ENCODE measurements at places on chromosomes 7 and 10.
A peak's percentile ranks its signal among the peaks of the same experiment; 100 is the strongest.

DNA sequence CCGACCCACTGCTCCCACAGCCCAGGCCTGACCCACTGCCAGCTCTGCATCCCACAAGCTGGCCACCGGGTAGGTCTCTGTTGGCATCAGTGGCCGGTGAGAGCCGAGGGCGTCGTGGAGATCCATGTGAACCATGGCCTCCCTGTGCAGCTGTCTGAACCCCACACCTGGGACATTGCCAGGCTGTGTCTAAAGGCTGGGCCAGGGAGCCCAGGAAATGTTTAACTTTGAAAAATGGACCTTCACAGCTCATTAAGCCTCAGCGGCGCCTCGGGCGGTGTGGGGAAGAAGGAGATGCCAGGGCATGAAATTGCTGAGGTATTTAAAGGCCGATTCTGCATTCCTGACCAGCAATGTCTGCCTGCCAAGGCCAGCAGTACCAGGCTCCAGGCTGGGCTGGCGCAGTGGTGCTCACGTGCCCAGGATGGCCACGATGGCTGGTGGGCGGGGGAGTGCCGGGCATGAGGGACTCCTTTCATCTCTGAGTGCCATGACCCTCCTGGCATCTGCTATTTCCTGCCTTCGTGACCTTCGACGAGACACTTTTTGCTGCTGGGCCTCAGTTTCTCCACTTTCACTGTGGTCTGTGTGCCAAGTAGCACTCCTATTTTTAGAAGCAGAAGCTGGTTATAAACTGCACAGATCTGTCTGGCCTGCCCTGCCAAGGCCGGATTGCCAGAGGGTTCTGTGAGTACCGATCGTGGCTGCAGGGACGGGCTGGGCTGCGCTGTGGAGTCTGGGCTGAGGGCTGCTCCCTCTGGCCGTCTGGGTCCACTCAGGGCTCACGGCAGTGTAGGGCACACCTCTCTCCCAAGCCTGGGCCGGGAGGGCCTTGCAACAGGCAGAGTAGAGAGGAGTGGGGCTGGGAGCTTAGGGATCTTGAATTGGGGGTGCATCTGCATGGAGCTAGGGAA, 21.8 kb downstream of the ELFN1 start:
- no peak for DNase-seq

GRCh38 chr7:72504061-72504706, 92.0 kb upstream of the CALN1 start:
- no peak for DNase-seq

- no peak for DNase-seq
These were observed 6.3 kb upstream of the CTBP2 start for GRCh38 chr10:125166658-125167057.

DNA sequence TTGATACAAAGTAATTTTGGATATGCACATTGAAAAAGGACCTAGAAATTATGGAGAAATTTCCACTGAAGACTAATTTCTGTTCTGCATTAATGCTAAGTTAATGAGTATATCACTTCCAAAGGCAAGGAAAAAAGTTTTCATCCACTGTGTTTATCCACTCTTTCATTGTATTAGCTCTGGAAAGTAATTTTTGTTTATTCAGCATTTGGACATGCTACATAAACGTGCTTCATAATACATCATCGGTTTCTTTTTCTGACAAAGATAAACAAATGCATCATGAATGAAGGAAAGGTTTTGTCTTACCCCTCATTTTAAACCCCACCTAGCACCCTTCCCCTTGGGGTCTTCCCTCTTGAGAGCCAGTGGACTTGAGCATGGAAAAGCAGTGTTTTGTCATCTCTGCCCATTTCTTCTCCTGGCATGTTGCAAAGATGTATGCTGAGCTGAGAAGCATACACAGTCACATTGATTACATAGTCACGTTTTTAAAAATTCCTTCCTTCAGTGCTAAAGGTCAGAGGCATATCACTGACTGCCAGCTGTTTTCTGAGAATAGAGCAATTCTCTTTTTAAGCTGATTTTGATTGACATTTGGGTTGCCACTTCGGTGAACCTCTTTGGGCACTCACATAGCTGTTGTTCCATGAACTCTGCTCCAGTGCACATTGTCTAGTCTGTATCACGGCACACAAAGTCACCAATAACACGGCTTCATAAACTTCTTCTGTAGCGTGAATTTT, 65.9 kb upstream of the C7orf33 start:
- DNase-seq: no peak

- peak; percentile 90 for DNase-seq
These were observed 1199.2 kb downstream of the SORCS3 start for GRCh38 chr10:105840288-105840770.

DNA sequence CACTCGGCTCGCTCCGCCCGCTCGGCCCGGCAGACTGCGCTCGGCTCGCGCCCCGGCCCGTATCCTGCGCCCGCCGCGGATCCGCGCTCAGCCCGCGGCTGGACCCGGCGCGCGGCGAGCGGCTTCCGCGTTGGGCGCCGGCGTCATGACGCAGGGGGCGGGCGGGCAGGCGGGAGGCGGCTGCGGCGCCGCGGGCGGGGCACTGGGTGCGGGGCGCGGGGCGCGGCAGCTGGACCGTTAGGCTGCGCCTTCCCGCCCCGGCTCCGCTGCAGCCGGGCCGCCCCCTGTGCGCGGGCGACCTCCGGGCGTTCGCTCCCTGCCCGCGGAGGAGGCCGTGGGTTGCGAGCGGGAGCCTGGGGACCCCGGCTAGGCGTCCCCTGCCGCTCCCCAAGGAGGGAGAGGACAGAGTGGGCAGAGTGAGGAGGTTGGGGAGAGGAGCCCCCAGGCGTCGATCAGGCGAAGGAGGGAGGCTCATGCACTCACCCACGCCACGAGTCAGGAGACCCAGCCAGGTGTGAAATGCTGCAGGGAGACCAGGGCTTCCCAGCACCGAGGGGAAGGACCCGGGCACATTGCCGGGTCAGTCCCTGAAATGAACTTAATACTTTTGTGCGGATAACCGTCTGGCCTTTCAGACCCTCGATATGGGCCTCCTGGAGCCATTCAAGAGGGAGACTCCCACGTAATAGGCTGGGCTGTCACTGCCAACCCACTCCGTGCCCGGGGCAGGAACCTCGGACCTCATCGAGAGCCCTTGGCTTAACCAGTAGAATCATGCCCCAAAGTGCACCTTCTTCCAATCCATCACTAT, at the start of gene PIP4K2A:
Gene PIP4K2A (minus strand): TSS at position 100 of the 811 bp plus-strand sequence. CDS start 252 bp downstream, outside the sequence.
- peak; percentile 58 for DNase-seq

DNA sequence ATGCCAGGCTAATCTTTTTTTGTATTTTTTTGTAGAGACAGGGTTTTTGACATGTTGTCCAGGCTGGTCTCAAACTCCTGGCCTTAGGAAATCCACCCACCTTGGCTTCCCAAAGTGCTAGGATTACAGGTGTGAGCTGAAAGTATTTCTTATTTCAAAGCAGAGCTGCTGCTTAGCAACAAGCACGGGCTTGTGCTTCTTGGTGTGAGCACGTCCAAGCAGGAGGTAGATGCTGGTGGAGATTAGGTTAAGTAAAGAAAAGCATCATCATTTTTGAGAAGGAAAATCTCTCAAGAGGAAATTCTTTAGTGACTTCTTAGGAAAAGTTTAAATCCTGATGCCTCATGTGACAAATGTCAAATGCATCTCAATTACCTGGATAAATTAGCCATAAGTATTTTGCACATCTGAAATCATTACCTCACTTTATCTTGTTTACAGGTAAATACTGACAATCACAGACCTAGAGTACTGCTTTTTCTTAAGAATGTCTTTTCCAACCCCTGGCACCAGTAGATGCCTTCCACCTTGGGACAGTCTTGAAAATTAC, 431.8 kb upstream of the FZD8 start:
- no peak for DNase-seq

- DNase-seq: peak; percentile 43
These were observed 105.6 kb downstream of the NSUN6 start for GRCh38 chr10:18545621-18546305.

DNA sequence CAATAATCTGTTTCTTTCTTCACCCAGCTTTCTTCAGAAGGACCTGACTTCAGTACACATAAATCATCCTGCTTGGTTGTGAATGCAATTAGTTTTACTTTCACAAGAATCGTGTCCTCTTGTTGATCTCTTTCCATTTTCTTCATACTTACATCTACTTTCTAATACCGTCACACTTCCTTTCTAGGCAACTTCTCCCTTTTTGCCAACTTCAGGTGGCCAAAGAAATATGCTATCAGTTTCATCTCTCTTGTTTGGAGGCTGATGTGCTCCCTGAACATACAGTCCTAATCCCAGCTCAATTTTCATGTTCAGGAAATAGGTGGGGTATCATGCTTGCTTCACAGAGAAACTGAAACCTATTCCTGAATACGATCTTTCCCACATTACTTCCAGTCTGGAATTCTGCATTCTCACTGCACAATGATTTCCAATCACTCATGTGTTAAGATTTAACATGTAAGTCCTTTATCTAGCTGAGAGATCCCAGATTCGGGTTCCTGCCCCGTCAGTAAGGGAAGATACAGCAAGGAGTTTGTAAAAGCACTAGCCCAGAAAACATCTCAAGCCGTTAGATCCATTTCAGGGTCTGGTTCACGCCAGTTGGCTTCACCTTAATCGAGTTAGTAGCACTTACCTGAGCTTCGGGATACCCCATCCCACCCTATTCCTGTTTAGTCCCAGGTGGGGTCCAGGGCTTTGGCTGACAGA, 994 bp downstream of the SLC25A28 start:
- peak; percentile 37 for DNase-seq

- DNase-seq: no peak
These were observed 224.3 kb downstream of the THSD7A start for GRCh38 chr7:11607686-11608085.

DNA sequence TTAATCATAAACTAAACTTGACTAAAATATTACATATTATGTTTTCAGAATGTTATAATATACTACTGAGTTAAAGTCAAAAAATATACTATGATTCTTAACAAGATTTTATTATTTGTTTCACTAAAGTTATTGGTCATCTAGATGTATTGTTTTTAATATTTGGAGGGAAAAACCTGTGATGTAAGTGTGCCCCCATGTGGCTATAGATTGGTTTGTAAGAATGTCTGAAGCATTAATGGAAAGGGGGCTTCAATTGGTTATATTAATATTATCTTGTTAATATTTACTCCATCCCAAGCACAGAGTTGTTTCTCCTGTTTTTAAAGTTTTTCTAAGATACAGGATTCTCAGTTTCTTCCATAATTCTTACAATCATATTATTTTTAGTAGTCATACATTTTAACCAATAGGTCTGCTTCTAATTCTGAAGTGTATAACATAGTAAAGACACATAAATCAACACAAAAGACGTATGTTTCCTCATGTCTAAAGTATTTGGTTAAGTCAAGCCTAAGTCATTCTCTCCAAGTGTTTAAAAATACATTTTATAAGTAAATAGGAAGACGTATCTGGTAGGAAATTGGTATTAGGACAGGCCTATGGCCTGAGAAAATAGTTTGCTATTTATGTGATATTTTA, 58.0 kb downstream of the GNAT3 start:
- DNase-seq: peak; percentile 39

DNA sequence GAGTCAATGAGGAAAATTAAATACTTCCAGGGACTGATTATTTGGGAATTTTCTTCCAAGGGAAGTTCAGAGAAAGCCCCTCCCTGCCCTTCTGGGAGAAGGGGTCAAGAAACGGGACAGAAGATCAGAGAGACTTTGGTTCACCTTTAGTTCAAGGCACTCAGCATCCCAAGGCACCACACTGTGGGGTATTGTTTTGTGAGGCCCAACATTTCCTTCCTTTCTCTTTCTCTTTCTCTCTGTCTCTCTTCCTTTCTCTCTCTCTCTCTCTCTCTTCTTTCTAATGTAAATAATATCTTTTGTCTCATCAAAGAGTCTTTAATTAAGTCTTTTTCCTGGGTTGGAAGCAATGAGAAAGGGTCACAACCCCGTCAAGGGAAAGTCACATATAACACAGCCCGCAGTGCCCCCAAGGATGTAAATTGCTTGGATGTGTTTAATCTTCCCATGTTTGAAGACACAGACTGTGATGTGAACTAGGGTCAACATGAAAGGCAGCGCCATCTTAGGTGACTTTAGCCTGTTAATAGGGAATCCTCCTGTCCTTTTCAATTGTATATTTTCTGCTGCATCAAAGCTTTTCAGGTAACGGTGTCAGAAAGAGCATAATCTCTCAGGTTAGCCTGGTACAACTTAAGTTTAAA, 983.3 kb upstream of the C7orf33 start:
- no peak for DNase-seq

GRCh38 chr7:95540366-95540765, 54.6 kb downstream of the ASB4 start:
- DNase-seq: no peak

DNA sequence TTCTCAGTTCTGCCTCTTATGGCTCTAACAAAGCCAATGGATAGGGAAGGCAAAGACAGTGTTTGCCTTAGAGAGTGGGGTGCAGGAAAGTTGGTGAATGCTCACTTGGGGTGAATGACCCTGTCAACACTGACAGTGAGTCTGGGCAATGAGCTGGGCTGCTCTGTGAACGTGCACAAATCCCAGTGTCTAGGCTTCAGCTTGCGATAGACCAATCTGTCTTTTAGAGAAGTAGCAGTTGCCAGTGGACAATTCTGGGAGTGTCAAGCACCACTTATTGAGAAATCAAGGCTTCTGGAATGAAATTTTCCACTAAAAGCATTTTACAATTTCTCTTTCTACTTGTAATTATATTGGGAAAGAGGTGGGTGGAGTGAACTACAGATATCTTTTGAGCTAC, 141.4 kb downstream of the HERPUD2 start:
- peak; percentile 18 for DNase-seq

DNA sequence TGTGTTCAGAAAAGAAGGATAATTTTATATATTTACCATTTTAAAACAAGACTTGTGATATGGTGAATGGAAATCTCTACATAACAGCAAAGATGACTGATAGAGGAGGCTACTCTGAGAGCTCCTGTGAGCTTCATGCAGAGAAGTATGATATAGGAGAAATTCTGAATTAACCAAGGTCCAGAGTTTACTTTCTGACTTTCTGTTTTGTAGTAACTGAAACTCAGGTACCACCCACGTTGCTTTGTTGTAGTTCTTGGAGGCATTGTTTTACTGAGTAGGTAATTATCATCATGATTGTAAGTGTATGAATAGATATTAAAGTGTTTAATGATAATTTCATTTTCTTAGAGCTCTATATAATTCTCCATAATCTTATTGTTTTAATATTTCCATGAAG, 18.0 kb upstream of the SFR1 start:
- no peak for DNase-seq

DNA sequence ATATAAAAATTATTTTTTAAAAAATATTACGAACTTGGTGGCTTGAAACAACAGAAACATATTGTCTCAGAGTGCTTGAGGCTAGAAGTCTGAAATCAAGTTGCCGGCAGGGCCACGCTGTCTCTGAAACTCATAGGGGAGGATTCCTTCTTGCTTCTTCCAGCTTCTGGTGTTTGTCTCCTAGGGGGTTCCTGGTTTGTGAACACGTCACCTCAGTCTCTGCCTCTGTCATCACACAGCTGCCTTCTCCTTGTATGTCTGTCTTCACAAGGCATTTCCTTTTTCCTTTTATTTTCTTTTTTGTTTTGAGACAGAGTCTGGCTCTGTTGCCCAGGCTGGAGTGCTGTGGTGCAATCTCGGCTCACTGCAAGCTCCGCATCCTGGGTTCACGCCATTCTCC, 12.7 kb upstream of the SNX8 start:
- DNase-seq: no peak

Data from amniotic epithelial cell (primary cell).